ENCODE measurements at places on chromosomes 6 and 20.

- DNase-seq = no peak
Measured at GRCh38 chr6:133682506-133683307, 206.2 kb upstream of the TCF21 start.

- no peak for DNase-seq
Measured at GRCh38 chr6:106963544-106963943, 11.0 kb downstream of the CD24 start.

DNA sequence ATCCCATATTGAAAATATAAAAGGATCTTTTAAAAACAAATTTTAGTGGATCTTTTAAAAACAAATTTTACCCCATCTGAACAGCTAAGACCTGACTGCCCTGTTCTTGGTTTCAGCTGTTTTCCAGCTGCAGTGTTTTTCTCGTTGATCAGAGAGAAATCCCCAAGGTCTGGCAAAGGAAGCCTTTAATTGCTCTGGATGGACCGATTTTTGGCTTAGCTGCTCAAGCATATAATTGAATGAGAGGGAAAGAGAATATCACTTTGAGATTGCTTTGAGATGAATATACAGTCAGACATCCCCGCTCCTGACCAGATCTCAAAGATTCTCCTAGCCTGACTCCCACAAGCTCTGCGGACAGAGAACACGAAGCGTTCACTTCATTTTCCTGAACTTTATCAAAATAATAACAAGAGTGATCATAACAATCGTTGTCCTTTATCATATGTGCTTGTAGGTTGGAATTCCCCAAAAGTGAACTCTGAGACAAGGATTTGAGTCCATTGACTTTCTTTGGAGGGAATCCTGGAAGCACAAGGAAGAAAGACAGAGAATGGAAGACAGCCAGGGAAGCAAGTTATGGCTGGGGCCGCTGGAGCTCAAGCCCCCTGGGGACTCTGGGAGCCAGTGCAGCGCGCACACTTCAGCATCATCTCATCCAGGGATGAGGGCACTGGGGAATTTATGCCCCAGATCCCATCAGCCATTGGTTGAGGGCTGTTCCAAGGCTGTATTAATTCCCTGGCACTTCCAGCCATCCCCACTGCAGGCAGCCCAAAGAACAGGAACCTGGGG, 101.3 kb downstream of the SNX5 start:
- no peak for DNase-seq

- DNase-seq = no peak
Measured at GRCh38 chr6:85565736-85566135, 27.9 kb downstream of the SNX14 start.

DNA sequence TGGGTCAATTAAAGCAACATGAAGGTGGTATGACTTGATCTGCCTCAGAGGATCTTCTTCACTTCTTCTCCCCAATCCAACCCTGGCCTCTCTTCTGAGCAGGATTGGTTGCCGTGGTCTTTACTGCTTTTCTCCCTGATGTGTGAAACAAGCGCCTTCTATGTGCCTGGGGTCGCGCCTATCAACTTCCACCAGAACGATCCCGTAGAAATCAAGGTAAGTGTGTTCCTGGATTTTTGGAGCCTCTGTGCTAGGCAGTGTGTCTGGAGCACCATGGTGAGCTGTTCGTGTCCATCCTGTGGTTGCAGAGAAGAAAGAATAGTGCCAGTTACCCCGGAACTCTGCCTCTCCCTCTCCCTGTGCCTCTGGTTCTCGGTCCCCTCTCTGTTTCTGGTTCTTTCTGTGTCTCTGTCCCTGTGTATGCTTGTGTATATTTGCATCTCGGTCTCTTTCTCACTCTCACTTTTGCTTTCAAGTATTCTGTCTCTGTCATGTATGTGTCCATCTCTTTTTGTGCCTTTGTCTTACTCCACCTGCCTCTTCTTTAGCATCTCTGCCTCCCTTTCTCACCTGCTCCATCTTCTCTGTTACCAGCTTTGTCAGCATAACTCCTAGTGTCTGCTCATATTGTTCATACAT, 23.5 kb downstream of the TM9SF4 start:
- no peak for DNase-seq

GRCh38 chr6:166056637-166057036, 111.0 kb downstream of the TBXT start:
- DNase-seq = no peak

GRCh38 chr6:32111424-32112066, 2.4 kb upstream of the TNXB start:
- no peak for DNase-seq

- DNase-seq = no peak
Measured at GRCh38 chr6:109165392-109165974, 70.2 kb downstream of the CEP57L1 start.

DNA sequence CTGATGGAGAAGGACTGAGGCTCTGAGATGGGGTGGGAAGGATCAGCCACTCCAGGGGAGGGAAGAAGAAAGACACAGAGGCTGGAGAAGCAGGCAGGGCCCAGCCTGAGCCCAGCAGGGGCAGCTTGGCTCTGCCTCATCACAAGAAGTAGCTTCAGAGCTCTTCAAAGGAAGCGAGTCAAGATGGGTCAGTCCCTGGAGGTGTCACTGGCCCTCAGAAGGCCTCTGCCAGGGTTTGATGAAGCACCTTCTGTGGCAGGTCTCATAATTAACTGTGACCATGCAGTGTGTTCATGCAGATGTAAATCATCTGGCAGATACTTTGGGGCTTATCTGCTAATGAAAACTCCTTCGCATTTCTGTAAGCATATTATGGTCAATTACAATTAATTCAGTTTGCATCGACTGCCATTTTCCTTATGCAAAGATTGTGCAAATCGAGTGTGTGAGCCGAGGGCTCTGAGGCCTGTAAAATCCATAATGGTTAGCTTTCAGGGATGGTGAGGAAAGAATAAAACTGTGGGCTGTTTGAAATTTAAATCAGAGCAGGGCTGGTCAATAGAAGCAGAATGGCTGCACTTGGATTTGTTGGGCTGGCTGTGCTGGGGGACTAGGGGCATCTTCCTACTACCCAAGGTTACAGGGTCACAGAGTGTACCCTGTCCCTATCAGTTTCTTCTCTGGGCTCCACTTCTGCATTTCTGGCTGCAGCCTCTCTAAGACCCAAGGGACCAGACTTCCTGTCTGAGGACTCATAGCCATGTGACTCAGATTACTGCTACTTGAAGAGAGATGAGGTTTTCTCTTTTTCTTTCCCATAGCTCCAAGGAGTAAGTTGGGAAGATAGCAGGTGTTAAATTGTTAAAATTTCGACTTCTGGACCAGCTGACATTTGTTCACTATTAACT, 376.6 kb downstream of the DHX35 start:
- DNase-seq = no peak

All from activated CD4-positive, alpha-beta T cell treated with anti-CD3 and anti-CD28 coated beads for 36 hours (primary cell).